Activated gamma-delta T cell treated with Interleukin-2 at 50 U/mL for 16 hours (primary cell): ENCODE measurements at places on chromosomes 12 and 14.
A peak's percentile ranks its signal among the peaks of the same experiment; 100 is the strongest.

GRCh38 chr14:89466944-89467343, 49.9 kb upstream of the FOXN3 start:
- no peak for DNase-seq

DNA sequence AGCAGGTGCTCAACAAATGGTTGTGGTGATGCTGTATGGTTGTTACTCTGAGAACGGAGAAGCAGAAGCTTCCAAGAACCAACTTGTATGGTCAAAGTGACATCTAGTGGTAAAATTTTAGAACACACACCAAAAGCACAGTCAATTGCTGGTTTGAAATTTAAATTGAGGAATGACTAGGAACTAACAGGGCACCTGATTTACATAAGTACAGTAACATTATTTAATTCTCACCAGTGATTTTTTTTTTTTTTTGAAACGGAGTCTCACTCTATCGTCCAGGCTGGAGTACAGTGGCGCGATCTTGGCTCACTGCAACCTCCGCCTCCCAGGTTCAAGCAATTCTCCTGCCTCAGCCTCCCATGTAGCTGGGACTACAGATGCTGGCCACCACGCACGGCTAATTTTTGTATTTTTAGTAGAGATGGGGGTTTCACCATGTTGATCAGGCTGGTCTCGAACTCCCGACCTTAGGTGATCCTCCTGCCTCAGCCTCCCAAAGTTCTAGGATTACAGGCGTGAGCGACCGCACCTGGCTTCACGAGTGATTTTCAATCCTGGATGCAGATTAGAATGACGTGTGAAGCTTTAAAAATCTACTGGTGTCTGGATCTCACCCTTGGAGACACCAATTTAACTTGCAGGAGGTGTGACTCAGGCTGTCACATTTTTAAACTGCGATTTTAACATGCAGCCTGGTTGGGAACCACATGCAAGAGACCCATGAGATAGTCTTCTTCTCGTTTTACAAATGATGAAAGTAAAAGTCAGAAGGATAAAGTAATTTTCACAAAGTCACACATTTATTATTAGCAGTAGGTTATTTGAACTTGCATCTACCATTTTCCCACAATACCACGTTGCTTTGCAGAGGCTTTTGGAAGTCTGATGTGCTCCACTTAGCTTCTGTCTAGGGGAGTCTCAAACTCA, 14.1 kb upstream of the NUMB start:
- no peak for DNase-seq

DNA sequence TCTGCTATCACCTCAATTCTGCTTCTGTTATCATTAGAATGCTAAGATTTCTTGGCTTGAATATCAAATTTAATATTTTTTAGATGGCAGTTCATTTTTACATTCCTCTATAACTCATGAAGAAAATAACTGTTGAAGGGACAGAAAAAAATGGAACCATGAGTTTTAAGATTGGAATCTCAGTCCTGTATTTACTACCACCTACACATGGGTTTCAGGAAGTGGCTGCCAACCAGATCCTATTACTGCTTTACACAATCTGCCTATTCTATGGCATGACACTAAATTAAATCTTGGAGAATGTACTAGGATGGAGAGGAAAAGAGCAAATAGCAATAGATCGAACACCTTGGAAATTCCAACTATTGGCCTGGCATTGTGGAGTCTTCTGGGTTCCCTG, 140.8 kb downstream of the DUSP6 start:
- no peak for DNase-seq

GRCh38 chr14:93533842-93534241, 103.1 kb downstream of the UNC79 start:
- no peak for DNase-seq

GRCh38 chr12:113298861-113299545, 35.9 kb downstream of the SLC8B1 start:
- no peak for DNase-seq

DNA sequence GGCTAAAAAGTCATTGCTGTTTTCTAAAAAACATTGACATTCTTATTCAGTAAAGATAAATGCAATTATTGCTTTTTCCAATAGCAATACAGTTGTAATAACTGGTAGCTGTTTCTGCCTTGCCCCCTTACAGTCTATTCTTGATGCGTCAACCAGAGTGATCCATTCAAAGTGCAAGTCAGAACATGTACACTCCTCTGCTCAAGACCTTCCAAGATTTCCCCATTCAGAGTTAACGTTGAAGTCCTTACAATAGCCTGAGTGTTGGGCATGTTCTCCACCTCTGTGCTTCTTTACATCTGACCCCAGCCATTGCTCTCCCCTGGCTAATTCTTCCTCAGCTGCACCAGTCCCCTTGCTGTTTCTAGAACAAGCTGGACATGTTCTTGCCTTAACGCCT, 24.3 kb downstream of the VRK1 start:
- DNase-seq: no peak

DNA sequence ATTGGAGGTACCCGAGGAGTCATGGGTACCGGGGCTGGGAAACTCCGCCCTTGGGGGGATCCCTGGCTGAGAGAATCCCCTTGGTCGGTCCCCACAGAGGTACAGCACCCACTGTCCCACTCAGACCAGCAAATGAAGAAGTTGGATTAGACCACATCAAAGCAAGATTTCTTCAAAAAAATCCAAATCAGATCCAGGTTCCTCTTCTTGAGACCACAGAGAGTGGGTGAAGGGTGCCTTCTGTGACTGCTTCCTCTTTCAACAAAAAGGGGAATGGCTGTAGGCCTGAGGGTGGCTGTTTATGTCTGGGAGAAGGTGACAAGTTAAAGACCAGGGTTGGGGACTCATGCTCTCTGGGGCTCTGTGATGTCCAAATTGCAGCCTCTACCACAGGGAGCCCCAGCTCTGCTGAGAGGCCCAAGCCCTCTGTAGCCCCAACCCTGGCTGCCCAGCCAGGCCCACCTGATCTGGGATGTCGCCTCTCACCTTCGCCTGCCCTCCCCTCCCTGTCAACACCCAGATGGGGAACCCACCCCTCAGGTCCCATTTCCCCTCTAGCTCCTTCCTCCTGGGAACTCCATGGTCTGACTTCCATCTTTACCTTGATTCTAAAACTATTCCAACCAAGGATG, 50.9 kb downstream of the ZFP36L1 start:
- DNase-seq: no peak

- DNase-seq: no peak
Observed at GRCh38 chr14:58533446-58533845, 104.3 kb upstream of the DACT1 start.

GRCh38 chr12:108833355-108833733, 24.0 kb downstream of the SSH1 start:
- no peak for DNase-seq

GRCh38 chr12:27272373-27273028, 28.4 kb downstream of the STK38L start:
- no peak for DNase-seq

DNA sequence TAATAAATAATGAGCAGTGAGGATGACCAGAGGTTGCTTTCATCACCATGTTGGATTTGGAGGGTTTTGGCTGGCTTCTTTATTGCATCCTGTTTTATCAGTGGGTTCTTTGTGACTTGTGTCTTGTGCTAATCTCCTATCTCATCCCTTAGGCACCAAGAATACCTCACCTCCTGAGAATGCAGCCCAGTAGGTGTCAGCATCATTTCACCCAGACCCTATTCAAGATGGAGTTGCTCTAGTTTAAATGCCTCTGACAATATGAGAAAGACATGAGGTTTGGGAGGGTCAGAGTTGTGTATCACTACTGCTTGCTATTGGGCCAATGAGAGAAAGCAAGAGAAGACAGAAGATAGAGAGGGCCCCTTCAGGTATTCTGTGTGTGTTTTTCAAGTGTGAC, 592.2 kb downstream of the ETNK1 start:
- DNase-seq: no peak

DNA sequence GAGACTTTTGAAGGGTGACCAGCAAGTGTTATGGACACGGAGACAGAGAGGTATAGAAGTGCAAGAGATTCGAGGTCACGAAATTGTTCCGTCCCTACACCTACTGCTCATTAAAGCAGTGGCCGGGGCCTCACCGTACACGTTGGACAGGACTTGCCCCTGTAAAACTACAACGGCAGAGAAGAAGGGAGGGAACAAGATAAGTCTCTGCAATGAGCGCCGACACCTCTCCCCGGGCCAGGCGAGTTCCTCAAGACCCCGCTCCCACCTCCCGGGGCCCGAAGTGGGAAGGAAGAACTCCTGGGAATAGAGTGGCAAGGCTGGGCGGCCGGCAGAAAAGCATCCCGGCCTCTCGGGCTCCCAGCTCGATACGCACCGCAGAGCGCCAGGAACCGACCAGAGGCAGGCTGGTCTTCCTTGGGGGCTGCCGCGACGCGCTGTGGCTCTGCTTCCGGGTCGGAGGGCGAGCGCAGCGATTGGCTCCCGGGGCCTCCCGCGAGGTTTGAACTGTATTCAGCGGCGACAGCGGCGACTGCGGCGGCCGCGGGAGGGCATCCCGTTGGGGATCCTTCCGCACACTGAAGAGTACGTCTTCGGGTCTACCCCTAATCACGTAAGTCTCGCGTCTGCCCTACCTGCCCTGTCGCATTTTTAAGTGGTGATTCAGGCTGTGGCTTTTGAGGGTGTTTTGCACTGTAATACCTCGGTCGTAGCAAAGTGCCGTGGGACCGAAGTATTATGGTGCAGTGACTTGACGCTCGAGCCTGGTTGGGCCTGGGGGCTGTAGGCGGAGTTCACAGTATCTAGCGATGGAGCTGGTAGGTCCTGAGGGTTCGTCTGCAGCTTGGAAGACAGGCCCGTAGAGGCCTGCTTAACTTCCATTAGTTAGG, at the start of the genes NUP37 and PARPBP:
TSS of gene NUP37 (minus strand) at position 441 of the 890 bp plus-strand sequence. CDS start 1,596 bp downstream, outside the sequence.
TSS of gene PARPBP (plus strand) at position 510 of the 890 bp plus-strand sequence. CDS start 3,706 bp downstream, outside the sequence.
- peak; percentile 89 for DNase-seq

DNA sequence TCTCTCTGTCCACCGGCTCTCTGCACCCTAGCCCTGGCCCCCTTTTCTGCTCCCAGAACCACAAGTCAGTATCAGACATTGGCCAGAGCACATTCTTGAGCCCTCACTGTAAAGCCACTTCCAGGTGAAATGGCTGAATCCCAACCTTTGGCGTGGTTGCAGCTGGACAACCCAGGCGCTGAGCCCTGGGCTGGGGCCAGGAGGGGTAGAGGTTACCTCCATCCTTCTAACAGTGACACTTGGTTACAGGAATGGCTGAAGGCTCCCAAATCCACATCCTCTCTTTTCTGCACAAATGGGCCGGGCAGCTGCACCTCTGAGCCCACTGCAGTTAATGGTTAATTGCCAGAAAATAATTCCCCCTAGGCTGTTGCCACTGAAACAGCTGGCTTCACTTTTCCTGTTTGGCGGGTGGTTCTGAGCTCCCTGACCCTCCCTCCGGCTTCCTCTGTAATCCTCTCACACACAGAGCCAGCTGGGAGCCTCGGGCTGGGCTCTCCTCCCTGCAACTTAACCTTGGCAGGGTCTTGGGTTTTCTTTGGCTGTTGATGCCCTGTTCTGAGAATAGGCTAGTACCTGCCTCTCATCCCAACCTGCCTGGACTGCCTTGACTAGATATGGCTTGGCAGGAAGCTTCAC, 44.1 kb downstream of the TSPAN11 start:
- DNase-seq: no peak
